ENCODE measurements at places on chromosomes 4 and X. TPM values are rescaled to one million over a fixed set of nuclear protein-coding genes. Genes with fewer than 3 reads are reported as not detected.

Gene CLDN34
- total RNA-seq: not detected

Gene NEIL3
- total RNA-seq: 10.8 TPM

Gene CT47B1
- total RNA-seq: not detected

Gene GAGE1
- total RNA-seq: not detected

Gene SLC10A7
- 6.6 TPM for total RNA-seq

Gene FGF2
- total RNA-seq: 17.8 TPM

Gene CT45A10
- not detected for total RNA-seq

Gene PTTG2
- total RNA-seq: not detected

Gene HSD17B13
- total RNA-seq: not detected

Gene NXF2B
- total RNA-seq: not detected

Gene ENPEP
- 0.37 TPM for total RNA-seq

Gene AFP
- not detected for total RNA-seq
